ENCODE measurements at places on chromosomes 2 and 18. TPM values are rescaled to one million over a fixed set of nuclear protein-coding genes. Genes with fewer than 3 reads are reported as not detected.

The MBD2 gene
- 27.2 TPM for total RNA-seq

The TMEM247 gene
- total RNA-seq: not detected

The ANKRD53 gene
- total RNA-seq: not detected

The PROKR1 gene
- total RNA-seq: 0.11 TPM

The MITD1 gene
- 15.8 TPM for total RNA-seq

- H3K4me1 ChIP-seq: peaks cover 24% of the 10 kb centered on the region
- no peaks in the 10 kb centered on the region for H3K36me3 ChIP-seq
- no peak overlapping the region for H3K27ac ChIP-seq
- no peaks in the 10 kb centered on the region for H3K27me3 ChIP-seq
Observed at GRCh38 chr18:59005262-59005661, 134.4 kb upstream of the SEC11C start.

DNA sequence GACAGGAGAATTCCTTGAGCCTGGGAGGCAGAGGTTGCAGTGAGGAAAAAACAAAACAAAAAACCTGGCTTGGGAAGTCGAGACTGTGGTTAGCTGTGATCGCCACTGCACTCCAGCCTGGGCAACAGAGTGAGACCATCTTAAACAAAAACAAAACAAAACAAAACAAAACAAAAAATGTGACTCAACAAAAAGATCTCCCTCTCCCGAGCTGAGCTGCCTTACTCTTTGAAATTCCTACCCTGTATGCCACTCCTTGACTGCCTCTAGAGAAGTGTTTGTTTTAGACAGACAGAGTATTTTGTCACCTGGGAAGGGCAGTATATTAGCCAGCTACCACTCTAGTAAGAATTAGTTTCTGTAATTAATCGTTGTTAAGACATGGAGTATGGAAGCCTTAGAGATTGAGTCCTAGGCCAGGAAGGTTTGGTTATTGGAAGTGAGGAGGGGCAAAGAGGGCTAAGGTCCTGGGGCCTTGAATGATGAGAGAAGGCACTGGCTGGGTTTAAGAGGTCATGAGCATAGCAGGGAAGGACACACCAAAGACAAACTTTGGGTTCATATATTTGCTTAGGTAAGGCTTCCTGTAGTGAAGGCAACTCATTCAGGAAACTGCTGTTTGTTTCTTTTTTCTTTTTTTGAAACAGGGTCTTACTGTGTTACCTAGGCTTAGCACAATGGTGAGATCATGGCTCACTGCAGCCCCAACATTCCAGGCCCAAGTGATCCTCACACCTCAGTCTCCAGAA, 56.0 kb downstream of the HAUS1 start:
- no peaks in the 10 kb centered on the region for H3K36me3 ChIP-seq
- H3K4me3 ChIP-seq: no peak overlapping the region
- H3K27me3 ChIP-seq: no peaks in the 10 kb centered on the region
- no peak for DNase-seq
- H3K27ac ChIP-seq: no peak overlapping the region

DNA sequence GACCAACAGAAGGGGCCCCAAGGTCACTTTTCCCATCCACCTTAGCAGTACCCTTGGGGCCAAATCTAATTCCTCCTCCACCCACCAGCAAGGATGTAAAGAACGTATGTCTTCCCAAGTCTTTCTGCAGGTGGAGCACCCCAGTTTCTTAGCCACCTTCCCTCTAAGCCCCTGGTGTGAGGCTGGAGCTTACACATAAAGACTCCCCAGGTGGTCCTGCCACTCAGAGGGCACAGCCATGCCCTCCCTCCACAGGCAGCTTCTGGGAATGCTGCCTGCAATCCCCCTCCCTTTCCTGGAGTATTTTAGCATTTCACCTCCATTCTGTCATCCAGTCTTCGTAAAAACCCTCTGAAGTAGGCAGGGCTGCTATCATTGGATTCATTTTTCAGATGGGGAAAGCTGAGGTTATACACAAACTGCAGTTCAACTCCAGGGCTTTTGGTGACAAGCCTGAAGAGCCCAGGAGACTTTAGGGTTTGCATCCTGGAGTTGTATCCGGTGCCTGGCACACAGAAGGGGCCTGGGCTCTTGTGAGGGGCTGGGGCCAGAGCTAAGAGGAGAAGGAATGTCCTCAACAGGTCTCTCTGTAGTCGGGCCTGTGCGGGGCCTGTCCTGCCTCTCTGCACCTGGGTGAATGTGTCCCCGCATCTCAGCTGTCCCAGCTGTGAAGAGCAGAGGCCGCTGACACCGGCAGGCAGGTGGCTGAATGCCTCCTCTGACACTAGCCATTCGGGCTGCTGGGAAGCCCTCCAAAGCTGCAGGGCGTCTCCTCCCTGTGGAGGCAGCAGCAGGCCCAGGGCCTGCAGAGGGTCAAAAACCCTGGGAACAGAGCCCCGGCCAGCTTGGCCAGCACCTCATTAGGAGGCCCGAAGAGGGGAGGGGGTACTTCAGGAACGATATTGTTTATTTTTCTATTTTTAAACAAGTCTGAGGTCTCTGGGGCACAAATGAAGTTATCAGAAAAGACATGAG, 27.6 kb downstream of the CIB4 start:
- peaks cover 68% of the 10 kb centered on the region for H3K27me3 ChIP-seq
- DNase-seq: no peak
- H3K36me3 ChIP-seq: no peaks in the 10 kb centered on the region
- H3K4me3 ChIP-seq: no peak overlapping the region

- no peaks in the 10 kb centered on the region for H3K27me3 ChIP-seq
- no peak overlapping the region for H3K4me3 ChIP-seq
- DNase-seq: peak; percentile 92
Observed at GRCh38 chr2:10036095-10036884, 7.1 kb upstream of the KLF11 start.

DNA sequence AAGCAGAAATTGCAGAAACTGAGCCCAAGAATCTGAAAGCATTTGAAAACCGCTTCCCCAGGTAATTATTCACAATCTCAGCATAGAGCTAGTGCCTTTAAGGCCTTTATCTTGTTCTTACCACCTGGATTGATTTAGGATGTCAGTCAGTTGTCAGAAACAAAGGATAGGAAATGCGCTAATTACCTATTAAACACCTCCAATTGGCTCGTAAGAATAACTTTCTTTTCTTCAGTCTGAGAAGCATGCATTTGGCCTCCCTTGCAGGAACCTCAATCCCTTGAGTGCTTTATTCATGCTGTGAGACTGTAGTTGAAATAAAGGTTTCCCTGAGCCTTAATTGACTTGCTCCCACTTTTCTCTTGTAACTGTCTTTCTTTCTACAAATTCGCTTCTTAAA, 400.3 kb upstream of the LRATD1 start:
- no peak for DNase-seq
- H3K27ac ChIP-seq: no peak overlapping the region
- no peak overlapping the region for H3K4me3 ChIP-seq

DNA sequence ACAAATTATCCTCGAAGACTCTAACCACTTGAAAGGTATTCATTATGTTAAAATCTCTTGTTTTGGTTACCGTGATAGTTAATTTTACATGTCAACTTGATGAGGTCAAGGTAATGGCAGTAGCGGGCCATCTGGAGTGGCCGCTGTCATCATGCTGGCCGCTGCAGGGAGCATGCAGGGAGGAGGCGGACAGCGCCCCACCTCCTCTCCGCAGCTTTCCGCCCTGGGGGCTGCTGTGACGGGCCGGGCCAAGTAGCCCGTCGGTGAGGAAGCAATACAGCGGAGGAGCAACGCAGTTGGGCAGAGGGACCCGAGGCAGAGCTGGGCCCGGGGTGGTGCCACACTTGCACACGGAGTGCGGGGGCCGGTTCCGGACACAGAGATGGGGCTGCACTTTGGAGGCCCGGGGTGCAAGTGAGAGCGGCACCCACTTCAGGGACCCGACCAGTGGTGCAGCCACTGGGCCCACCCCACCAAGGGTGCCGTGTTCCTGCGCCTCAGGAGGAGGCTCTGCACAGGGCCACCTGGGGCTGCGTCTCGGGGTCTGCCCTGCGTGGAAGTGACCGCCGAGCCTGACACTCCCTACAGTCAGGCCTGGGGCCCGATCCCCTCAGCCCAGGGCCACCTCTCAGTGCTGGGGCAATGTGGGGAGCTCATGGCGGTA, 452.4 kb downstream of the LRATD1 start:
- H3K36me3 ChIP-seq: no peaks in the 10 kb centered on the region
- no peak overlapping the region for H3K4me3 ChIP-seq
- DNase-seq: no peak

DNA sequence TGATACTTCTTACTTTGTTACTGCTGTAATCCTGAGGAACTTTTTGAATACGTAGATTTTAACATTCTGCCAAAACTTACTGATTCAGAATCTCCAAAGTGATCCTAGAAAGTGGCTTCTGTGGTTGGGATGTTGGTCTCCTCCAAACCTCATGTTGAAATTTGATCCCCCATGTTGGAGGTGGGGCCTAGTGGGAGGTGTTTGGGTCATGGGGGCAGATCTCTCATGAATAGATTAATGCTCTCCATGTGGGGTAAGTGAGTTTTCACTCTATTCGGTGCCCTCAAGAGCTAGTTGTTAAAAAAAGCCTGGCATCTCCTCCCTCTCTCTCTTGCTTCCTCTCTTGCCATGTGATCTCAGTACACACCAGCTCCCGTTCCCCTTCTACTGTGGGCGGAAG, 329.9 kb downstream of the HRH4 start:
- 0 out of 2 replicates have a peak, but pooled peaks cover 3% of the 10 kb centered on the region for H3K27me3 ChIP-seq
- no peak overlapping the region for H3K4me3 ChIP-seq

DNA sequence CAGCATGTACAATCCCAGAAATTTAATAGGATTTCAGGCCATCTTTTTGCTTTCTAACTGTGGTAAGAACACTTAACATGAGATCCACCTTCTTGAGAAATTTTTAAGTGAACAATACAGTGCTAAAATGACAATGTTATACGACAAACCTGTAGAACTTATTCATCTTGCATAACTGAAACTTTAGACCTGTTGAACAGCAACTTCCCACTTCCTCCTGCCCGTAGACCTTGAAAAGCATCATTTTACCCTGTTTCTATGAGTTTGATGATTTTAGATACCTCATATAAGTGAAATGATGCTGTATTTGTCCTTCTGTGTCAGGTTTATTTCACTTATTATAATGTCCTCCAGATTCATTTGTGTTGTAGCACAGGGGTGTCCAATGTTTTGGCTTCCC, 128.2 kb downstream of the CD226 start:
- H3K27me3 ChIP-seq: no peaks in the 10 kb centered on the region
- no peak overlapping the region for H3K4me3 ChIP-seq
- no peak for DNase-seq
- no peaks in the 10 kb centered on the region for H3K4me1 ChIP-seq
- no peaks in the 10 kb centered on the region for H3K36me3 ChIP-seq

DNA sequence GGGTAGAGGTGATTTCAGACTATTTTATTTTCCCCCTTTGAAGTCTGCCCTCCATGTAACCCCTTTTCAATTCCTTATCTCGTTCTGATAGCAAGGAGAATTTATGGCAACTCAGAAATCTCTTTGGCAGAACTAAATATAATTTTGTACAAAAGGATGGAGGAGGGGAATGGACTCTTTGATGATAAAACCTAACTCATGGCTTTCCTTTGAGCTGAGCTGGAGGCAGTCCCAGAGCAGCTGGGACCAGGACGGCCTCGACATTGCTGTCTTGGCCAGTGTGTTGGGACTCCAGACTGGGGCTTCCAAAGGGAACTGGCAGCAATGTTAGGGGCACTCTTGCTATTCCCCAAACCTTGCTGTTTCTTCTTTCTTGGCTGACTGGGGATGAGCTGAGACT, 47.7 kb downstream of the PAX8 start:
- H3K36me3 ChIP-seq: no peaks in the 10 kb centered on the region
- no peak overlapping the region for H3K4me3 ChIP-seq
- H3K27me3 ChIP-seq: no peaks in the 10 kb centered on the region

DNA sequence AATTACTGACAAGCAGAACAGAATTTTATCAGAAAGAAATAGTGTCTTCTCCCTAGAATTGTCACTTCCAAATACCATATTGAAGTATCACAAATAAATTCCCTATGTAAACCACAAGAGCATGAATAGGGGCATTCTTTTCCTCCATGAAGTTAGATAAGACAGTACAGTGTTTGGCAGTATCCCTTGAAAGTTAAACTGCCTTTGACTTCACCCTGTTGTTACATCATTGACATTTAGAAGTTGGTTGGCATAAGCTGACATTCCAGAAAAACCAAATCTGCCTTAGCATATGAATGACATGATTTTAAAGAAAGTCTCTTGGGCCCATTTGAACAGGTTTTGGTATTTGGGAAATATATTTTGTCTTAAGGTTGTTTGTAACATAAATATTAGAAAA, 50.2 kb upstream of the OSR1 start:
- peaks cover 7% of the 10 kb centered on the region for H3K4me1 ChIP-seq
- no peaks in the 10 kb centered on the region for H3K27me3 ChIP-seq
- DNase-seq: peak; percentile 41

DNA sequence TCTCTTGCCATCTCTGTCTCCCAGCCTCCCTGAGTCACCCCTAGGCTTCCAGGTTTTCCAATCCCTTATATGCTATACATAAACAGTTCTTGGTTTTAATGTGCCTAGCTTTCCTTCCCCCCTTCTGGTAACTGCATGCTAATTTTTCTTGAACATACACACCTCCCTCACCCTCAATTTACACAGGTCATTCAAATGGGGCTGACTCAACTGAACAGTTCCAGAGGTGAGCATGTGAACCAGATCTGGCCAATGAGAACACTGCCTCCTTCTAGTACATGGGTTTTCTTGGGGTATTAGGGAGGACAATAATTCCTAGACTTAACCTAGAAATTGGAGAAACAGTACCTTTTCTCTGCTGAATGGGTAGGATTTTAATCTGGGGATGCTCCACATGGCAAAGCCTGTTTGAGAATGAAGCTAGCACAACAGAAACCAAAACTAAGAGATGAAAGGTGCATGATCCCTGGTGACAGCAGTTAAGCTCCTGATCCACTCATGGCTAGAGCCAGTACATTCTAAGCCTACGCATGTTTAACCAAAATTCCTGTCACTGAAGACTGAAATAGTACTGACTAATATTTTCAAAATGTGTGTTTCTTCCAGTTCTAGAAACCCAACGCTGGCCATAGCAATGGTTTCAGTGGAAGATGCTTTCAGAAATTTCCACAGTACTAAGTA, 11.8 kb downstream of the SLC25A12 start:
- H3K27me3 ChIP-seq: no peaks in the 10 kb centered on the region
- no peaks in the 10 kb centered on the region for H3K36me3 ChIP-seq
- no peak overlapping the region for H3K27ac ChIP-seq
- no peak overlapping the region for H3K4me3 ChIP-seq
- peak; percentile 11 for DNase-seq

DNA sequence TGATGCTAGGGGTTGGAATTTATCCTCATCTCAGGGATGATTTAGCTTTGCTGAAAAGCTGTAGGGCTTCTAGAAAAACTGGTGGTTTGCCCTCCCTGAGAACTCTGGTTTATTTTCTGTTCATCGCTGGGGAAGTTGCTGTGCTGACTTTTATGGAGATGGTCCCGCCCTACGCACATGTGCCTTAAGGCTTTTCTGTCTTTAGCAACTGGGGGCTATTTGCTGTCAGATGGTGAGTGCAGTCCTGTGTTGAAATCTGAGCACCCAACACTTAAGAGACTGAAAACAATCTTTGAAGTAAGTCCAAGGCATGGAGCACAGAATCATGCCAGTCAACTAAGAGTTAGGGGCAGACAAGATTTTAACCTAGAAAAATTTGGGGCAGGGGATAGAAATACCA, 2148.4 kb upstream of the CELF4 start:
- no peaks in the 10 kb centered on the region for H3K27me3 ChIP-seq
- no peaks in the 10 kb centered on the region for H3K36me3 ChIP-seq
- H3K4me3 ChIP-seq: no peak overlapping the region
- H3K27ac ChIP-seq: no peak overlapping the region
- no peak for DNase-seq

Data from GM23248 (cell line).